ENCODE measurements at places on chromosomes 12 and 14.

- no peak for DNase-seq
These were observed 23.9 kb downstream of the DUSP6 start for GRCh38 chr12:89328151-89329030.

- DNase-seq = no peak
These were observed 140.9 kb downstream of the TMEM30B start for GRCh38 chr14:61140271-61140670.

GRCh38 chr14:95193081-95193480 is 35.8 kb upstream of the DICER1 start:
- no peak for DNase-seq

- DNase-seq = peak; percentile 77
These were observed 77.6 kb upstream of the PRKD1 start for GRCh38 chr14:30005114-30005808.

Measured in A673 (cell line).